ENCODE measurements at places on chromosomes 6 and 20.

GRCh38 chr6:3119040-3119723 is 671 bp downstream of the BPHL start:
- no peak for DNase-seq

- no peak for DNase-seq
Observed at GRCh38 chr6:78611102-78611620, 256.2 kb upstream of the IRAK1BP1 start.

GRCh38 chr6:42292004-42292740 is 74.5 kb upstream of the MRPS10 start:
- DNase-seq = no peak

- no peak for DNase-seq
Observed at GRCh38 chr6:134774201-134774638, 175.7 kb downstream of the ALDH8A1 start.

DNA sequence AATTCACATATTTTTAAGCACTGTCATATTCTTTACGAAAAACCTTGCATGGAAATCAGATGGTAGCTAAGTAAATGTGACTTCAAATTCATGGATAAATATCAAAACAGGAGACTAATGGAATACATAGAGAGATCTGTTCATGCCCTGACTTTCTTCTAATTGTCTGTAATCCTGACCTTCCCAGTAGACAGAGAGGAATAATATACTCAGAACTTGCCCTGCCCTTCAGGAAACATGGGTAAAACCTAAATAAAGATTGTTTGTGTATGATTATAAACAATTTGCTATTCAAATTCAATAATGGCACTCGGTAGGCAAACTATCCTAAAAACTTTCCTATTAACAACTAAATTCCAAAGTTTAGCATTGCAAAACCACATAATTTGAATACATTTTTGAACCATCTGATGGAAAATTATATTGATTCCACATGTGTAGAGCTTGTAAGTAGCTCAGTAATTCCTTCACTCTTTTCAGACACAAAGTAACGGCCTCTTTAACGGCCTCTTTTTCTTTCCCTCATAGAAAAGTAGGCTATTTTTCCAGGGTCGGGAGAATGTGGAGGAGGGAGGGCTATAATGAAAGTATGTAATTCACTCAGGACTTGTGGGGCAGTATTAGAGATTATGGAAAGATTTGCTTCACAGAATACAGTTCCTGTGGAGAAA is 227.6 kb downstream of the ALDH8A1 start:
- no peak for DNase-seq

GRCh38 chr6:128617285-128617684 is 96.9 kb upstream of the PTPRK start:
- DNase-seq = no peak

DNA sequence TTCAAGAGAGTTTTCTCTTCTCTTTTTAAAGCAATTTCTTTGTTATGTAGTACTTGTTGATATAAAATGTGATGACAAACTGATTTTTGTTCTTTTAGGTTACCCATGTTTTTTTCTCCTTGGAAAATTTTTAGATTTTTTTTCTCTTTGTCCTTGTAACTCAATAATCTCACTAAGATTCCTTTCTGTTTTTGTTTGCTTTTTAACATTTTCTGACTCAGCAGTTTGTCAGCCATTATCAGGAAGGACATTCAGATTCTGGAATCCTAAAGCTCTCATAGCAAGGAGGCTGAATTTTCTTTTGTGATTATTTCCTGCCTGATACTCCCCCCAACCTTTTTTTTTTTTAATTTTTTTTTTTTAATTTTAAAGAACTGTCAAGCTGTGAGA is 75.2 kb upstream of the CITED2 start:
- DNase-seq = no peak

DNA sequence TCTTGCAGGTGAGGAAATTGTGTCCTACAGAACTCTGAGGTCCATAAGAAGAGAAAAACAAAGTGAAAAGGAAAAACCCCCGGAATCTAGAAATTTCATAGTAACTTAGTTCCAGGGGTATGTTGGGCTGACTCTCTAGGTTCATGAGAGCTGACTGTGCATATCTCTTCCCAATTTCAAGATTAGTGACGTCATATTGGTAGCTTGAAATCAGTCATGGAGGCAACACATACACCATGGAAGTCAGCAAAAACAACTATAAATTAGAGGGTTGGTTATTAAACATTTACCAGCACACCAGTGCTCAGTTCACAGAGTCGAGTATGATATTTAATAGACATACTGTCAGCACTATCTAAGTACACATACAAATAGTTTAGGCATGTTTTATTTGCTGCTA is 49.8 kb downstream of the PHACTR1 start:
- DNase-seq = no peak

- DNase-seq = no peak
Observed at GRCh38 chr20:16063881-16064280, 509.4 kb downstream of the KIF16B start.

DNA sequence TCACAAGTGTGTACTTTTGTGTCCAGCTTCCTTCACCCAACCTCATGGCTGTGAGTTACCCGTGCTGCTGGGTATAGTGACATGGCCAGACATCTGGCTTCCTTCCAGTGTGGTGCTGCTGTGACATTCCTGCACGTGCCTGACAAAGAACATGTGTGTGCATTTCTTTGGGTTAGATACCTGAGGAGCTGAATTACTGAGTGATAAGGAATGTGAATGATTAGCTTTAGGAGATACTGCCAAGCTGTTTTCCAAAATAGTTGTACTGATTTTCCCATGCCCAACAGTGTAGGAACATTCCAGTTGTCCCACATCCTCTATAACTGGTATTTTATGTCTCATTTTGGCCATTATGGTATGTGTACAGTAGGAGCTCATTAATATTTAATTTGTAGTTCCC is 132.5 kb downstream of the PREX1 start:
- no peak for DNase-seq

- DNase-seq = peak; percentile 39
Observed at GRCh38 chr6:26223650-26224546, 136.7 kb downstream of the HFE start.

- no peak for DNase-seq
Observed at GRCh38 chr6:81668615-81669047, 83.8 kb downstream of the TENT5A start.

DNA sequence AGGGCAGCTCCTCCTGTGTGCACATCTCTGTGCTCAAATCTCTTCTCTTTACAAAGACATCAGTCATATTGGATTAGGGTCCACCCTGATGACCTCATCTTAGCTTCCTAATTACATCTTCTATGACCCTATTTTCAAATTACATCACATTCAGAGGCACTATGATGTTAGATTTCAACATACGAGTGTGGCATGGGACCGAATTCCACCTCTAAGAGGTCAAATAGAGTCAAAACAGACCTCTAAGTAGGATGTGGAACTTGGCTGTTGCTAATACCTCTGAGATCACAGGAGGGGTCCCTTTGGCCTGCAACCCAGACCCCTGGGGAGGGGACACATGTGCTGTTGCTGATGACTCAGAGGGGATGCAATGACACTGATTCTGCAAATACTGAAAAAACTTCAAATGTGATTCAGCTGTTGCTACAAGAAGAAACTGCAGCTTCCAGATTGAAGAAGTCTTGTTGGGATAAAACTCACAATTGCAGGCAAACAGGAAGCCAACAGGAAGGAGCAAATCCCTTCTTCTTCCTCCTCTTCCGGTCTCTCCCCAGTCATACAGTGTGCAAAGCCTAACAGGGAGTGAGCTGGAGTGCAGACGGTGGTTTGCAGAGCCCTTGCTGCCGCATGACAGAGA is 216.2 kb downstream of the MYLK4 start:
- DNase-seq = no peak

GRCh38 chr6:109491207-109491938 is 8.4 kb upstream of the ZBTB24 start:
- DNase-seq = no peak

- peak; percentile 7 for DNase-seq
Observed at GRCh38 chr20:46752728-46753127, 43.3 kb downstream of the SLC2A10 start.

GRCh38 chr6:37060195-37060559 is 54.7 kb downstream of the FGD2 start:
- DNase-seq = no peak

- DNase-seq = no peak
Observed at GRCh38 chr6:157304899-157305663, 18.2 kb downstream of the TMEM242 start.

DNA sequence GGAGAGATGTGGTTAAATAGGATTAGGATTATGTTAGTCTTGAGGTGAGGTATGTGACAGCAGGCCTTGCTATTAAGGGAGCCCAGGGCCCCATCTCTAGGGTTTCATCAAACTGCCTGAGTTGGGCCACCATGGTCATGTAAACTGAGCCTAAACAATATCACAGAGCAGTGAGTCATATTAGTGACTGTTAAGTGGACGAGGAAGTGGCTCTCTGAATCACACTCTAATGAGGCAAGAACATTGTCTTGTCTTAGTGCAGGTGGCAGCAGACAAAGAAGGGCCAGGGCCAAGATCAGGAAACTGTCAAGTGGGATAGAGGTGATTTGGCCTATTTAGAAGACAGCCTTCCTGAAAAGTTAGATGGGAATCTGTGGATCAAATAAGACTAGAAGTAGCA is 23.1 kb downstream of the ENPP3 start:
- DNase-seq = no peak

GRCh38 chr6:169905041-169905807 is 153.8 kb downstream of the ERMARD start:
- DNase-seq = no peak

DNA sequence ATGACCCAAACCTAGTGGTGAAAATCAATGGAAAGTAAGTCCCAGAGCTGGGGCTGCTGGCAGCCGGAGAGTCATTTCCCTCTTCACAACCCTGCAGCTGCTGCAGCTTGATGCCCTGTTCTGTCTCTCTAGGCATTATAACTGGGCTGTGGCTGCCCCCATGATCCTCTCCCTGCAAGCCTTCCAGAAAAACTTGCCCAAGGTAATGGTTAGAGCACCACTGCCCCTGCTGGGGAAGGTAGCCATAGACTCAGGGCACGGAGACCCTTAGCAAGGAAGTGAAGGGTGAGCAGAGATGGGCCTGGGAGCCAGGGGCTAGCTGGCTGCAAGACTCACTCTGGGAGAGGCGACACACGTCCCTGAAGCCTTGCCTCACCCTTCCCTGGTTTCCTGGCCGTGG is 12.0 kb downstream of the LPIN3 start:
- no peak for DNase-seq

DNA sequence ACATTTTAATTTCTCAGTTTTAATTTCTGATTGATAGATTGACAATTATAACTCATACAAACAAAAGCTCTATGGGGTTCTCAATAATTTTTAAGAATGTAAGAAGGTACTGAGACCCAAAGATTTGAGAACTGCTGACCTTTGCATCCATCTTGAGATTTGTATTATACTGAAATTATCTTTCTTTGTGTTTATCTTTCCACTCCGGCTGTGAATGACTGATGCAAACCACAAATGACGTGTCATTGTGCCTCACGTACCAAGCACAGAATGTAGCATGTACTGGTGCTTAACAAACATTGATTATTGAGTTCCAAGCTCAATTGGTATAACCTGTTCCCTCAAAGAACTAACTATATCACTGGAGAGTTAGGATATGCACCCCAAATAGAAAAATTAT is 152.1 kb upstream of the SMLR1 start:
- no peak for DNase-seq

DNA sequence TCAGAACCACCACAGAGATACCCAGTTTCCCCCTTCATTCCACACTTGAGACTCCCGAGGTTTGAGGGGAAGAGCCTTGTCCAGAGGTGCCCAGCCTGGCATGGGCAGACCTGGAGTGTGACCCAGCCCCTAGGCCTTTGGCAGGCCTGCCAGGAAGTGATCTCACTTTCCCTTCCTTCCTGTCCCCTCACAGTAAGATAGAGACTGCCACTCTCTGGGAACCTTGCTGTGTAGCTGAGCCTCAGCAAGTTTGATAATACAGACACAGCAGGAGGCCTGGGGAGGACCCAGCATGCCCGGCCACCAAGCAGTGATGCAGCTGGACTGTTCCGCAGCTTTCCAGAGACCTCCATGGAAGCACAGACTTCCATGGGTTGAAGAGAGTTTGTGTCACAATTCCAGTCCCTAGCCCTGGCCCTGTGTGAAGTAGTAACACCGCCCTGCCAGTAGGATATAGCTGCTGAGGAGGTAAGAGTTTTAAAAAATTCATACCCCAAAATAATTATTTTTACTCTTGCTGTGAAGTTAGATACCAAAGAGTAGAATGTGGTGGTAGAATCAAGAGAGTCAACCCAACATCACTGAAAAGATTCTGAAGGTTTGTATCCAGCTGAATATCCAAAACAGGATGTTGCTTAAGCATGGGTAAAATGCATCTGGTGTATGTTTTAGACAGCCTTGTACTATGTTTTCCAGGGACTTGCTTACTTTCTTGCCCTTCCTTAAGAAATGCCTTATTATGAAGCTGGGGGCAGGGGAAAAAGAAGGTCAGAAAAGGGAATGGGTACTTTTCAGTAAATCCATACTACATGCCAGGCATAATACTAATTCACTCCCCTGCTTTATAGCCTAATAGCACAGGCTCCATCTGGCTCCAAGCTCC is 16.3 kb downstream of the PKIG start:
- no peak for DNase-seq

DNA sequence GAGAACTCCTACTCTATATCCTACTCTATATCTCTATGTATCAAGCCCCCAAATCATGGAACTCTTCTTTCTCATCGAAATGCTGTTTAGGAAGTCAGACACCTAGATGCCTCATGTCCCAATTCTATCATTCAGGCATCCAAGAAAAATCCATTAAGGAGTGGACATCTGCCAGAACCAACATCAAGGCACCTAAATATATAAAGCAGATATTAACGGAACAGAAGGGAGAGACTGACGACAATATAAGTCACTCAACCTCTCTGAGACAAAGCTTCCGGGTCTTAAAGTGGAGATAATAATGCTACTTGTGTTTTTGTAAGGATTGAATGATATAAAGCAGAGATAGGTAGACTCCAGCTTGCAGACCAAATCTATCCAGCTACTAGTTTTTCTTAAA is 241.5 kb downstream of the NFATC2 start:
- DNase-seq = no peak

DNA sequence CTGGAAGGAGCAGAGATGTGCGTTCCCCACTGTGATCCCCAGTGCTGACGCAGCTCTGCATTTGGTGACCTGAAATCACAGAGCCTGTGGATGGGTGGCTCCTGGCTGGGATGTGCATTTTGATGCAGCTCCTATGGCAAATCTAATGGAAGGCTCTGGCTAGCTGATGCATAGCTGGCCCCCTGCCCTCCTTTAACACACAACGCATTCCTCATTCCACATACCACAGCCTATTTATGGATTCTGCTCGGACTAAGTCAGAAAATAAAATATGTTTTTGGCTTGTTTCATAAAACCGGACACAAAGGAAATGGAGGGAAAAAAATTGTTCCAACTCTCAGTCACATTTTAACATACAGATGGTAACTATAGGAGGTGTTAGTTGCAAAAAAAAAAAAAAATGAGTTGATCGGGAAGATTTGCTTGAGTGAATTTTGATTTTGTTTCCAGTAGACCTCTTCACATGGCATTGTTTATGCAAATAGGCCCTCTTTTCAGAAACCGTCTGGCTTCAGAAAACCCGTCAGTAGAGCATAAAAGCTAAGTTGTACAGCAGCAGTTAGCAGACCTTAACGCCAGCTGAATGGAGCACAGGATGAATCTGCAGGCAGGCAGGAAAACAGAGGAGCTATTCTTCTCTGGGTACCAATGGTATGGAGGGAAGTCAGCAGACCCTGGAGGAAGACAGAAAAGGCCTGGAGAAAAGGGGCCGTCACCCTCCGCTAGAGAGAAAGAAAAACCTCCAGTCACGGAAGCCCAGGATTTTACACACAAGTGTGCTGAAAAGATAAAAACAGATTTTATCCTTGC is 215.4 kb downstream of the HDGFL1 start:
- DNase-seq = no peak

GRCh38 chr6:93242049-93242448 is 177.3 kb downstream of the EPHA7 start:
- no peak for DNase-seq

- DNase-seq = no peak
Observed at GRCh38 chr20:50992733-50993457, 30.0 kb downstream of the KCNG1 start.
